ENCODE measurements at places on chromosomes 13 and 19. TPM values are rescaled to one million over a fixed set of nuclear protein-coding genes. Genes with fewer than 3 reads are reported as not detected.

RSPH6A gene
- total RNA-seq: not detected

SHISA7 gene
- total RNA-seq: not detected

CLEC4G gene
- total RNA-seq: not detected

ACP5 gene
- 0.15 TPM for total RNA-seq

CD70 gene
- total RNA-seq: 24.9 TPM
